ENCODE measurements at places on chromosomes 5 and 9.

GRCh38 chr9:3887221-3887653 lies 361.4 kb upstream of the RFX3 start:
- no peak for DNase-seq

DNA sequence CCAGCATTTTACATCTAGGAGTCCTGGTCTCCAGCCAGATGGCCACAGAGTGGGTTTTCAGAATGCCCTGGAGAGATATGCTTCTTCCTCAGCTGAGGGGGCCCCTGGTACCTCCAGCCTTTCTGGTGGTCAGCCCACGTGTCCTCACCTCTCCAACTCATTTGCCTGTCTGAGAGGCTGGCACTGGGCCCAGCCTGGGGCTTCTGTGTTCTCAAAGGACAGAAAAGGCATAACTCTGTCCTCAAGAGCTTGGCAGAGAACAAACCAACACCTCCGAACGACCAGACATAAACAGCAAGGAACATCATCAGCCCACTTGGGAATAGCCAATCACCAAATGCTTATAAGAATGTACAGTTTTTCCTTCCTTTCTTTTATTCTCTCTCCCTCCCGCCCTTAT lies 17.1 kb downstream of the ENG start:
- no peak for DNase-seq

- DNase-seq: no peak
These were observed 207.4 kb downstream of the ARRDC3 start for GRCh38 chr5:91175708-91176107.

DNA sequence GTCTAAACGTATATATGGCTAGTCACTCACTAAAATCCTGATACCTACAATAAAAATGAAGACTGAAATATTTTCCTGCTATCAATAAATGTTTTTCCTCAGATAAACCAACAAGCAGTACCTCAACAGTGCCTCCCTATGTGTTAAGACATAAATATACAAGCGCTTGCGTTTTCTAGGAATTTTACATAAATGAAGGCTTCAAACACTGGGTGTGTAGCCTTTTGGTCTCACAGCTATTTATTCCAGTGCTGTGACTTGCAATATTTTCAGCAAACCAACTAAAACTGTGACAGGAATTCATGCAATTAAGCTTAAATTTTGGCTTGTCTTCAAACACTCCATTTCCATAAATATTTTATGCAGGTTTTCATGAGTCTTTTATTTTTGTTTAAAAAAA lies 437.0 kb downstream of the BNC2 start:
- no peak for DNase-seq

DNA sequence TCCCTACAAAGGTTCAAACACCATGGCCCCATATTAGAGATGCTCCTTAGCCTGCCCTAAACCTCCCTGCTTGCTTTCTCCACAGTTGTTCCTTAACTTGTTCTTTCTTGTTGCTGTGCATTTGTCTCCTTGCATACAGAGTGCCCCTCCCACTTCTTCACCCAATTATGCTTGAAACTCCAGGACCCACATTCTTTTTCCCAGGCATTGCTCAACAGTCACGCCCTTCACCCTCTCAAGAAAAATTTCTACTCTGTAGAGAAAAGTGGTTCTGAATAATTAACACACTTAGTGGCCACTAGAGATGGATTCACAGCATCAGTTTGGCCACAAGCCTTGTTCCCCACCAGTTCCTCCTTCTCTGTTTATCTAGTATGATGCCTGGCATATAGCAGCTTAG lies 57.7 kb downstream of the NREP start:
- DNase-seq: no peak

DNA sequence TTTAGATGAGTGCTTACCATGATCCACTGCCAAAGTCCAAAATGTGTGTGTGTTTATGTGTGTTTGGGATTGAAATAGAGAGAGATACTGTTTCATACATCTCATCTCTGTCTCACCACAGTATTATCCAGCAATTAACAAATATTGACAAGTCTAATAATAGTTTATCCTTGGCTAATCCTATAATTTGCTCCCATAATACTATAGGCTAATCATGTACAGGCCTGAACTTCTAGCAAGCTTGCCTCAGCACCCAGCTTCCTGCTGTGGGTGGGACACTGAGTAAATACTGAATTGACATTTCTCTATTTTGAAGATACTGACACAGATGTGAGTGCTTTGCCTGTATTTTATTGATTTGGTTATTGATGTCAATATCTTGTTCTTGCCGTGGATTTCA lies 35.3 kb upstream of the KCNV2 start:
- no peak for DNase-seq

- DNase-seq: no peak
These were observed 7.8 kb upstream of the NDUFB6 start for GRCh38 chr9:32580631-32581300.

DNA sequence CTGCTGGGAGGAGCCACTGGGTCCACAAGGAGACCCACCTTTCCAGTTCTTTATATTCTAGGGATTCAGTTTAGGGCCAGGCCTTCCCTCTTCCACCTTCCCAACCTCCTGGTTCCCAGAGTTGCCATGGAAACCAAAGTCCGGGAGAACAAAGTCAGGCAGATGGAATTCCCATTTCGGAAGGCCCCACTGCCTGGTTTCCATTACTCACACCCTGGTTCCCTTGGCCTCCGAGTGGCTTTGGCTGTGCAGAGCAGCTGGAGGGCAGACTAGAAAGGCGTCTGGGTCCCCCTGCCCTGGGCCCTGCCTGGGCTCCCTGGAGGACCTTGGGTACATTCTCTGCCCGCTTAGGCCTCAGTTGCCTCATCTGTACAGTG lies 136.1 kb downstream of the RGS3 start:
- DNase-seq: peak; percentile 47

- DNase-seq: no peak
These were observed 691.1 kb upstream of the C9orf72 start for GRCh38 chr9:28264368-28264767.

DNA sequence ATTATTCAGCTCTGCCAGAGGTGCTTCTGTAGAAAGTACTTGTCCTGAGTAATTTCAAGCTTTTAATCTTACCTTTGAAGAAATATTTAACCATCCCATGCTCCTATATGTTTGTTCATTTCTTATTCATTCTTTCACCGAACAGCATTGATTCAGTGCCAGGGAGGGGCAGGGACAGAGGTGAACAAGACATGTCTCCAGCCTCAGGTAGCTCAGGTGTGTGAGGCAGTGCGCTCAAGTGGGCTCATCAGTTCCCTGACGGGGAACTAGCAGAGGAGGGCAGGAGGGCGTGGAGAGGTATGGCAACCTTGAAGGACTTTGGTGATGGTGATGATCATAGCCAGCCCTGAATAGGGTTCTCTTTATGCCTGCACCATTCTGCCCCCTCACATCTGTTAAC lies 25.9 kb downstream of the ERGIC1 start:
- DNase-seq: no peak

GRCh38 chr9:97376902-97377301 lies 35.0 kb upstream of the TDRD7 start:
- no peak for DNase-seq

DNA sequence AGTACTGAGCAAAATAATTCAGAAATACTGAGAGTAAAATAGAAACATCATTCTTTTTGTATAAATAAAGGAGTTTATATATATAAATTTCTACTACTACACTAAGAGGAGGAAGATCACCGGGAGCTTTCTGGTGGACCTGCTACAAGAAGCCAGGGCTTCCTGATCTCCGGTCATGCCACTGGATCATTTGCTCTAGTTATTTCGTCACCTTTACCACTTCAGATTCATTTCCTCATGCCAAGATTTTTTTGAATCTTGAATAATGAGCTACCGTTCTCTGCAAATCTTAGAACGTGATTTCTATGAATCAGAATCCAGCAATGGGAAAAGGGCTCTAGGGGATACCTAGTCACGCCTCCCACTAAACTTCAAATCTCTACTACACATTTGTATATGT lies 51.9 kb upstream of the TBC1D9B start:
- no peak for DNase-seq

- no peak for DNase-seq
These were observed 39.1 kb downstream of the TPD52L3 start for GRCh38 chr9:6367128-6367890.

- DNase-seq: no peak
These were observed 62.6 kb downstream of the PLAC8L1 start for GRCh38 chr5:146042628-146043279.

GRCh38 chr9:93684806-93685543 lies 108.6 kb downstream of the PHF2 start:
- DNase-seq: no peak

- DNase-seq: no peak
These were observed 227.8 kb downstream of the MELK start for GRCh38 chr9:36800455-36800854.

DNA sequence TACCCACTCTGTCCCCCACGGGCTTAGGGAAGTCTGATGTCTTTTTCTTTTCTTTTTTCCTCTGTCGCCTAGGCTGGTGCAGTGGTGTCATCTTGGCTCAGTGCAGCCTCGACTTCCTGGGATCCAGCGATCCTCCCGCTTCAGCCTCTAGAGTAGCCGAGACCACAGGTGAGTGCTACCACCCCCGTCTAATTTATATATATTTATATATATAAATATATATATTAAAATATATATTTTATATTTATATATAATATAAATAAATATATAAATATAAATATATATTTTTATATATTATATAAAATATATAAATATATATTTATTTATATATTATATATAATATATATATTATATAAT lies 3.3 kb upstream of the ANXA2R start:
- no peak for DNase-seq

GRCh38 chr9:20582150-20582549 lies 40.1 kb downstream of the MLLT3 start:
- DNase-seq: no peak

- peak; percentile 26 for DNase-seq
These were observed 285.2 kb downstream of the EBF1 start for GRCh38 chr5:158814521-158814920.

GRCh38 chr5:137831526-137831925 lies 36.1 kb upstream of the MYOT start:
- DNase-seq: no peak

DNA sequence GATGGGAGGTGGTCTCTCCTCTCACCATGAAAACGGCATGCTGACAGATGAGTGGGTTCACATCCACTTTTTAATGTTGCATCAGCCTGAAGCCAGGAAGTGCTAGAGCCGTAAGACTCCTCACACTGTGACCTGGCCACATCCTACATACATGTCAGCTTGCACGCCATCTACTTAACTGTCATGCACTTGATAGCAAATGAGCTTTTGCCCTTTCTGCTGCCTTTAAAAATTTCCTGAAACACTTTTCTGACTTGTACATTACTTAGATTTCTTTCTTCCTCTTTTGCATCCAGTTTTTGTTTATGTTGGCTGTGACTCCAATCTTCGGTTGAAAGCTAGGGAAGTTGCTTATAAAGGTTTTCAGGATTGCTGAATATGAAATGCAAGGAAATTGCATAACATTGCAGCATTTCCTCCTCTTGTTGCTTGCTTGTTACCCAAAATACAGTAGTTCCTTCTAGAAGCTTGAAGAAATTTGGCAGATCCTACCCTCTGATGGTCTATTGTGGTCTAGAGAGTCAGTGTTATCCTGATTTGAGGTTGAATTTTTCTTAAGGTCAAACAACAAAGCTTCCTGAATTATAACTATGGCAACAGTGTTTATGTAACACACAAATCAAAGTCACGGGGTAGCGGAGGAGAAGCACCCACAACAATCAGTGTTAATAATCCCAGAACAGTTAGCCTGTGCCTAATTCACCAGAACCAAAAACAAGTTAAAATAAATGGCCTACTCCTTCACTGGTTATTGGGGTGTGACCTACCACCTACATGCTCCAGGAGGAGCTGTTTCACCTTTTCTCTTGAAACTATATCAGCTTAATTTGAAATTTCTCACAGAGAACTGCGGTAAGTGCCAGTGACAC lies 232.5 kb downstream of the ARHGAP26 start:
- DNase-seq: peak; percentile 91

DNA sequence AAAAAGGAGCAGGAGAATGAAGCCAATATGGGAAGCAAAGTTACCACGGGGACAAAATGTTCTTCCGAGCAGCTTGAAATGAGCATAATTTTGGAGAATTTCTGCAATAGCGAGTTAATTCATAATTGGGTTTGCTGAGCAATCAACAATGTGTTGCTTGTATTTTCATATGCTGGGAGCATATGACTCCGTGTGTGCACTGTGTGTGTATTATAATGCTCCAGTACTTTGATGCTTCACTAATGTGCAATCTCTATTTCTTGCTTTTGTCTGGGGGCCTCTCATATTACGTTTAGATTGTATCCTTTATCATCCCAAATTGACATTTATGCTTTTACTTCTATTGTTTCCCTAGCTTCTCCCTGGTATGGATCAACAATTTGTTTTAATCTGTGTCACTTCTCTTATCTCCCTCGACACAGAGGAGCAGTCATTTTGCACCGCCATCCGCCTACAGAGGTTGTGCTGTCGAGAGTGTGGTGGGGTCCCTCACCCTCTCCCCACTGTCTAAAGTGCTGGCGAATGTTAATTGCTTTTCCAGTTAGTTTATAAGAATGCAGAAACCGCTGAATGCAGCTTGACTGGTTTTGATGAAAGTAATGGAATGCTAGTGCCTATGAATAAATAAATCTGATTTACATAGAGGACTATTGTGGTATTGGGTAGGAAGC lies 372.5 kb upstream of the WWC1 start:
- no peak for DNase-seq

DNA sequence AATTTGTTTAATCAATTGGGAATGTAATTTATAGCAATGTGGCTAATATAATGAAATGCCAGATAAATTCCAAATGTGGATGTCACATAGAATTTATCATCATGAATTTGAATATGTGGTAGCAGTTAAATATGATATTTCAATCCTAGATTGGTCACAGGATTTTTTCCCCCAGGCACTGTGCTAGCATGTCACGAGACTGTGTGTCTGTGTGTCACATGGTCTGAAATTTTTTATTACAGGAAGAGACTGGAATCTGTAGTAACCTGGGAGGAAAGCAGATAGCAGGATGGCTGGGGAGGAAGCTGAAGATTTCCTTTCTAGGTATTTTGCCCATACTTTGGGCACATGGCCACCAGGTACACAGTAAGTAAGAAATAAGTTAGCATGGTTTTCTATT lies 35.4 kb upstream of the MSH3 start:
- DNase-seq: no peak
